ENCODE measurements at places on chromosomes 5 and 9.

- no peak for DNase-seq
These were observed 186.2 kb downstream of the GLIS3 start for GRCh38 chr9:4113711-4114110.

DNA sequence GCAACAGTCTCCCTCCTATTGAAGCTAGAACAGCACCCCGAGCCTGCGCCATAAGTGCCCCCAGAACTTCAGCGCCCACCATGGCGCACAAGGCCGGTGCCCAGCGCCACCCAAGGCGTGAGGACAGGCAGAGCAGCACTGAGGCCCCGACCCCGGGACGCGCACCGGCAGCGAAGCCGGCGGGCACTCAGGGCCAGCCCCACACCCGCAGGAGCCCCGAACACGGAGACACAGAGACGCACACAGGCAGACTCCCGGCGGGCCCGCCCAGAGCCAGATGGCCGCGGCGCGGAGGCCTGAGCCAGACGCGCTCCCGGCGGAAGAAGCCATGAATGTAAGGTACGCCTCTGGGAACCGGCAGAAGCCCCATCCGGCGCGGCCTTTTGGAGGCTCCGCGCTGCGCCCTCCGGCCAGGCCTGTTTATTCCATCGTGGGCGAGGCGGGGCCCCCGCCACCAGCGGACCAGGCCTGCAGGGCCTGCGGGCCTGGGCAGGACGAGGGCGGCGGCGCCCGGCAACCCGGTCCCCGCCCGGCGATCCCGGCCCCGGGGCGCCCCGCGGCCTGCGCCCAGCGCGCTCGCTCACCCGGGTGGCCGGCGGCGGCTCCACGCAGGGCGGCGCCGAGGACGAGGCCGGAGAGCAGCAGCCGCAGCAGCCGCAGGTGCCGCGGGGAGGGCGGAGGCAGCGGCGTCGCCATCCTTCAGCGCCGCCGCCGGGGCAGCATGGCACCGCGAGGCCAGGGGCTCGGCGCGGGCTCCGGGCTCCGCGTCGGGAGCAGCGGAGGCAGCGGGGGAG lies 486 bp downstream of the NPDC1 start:
- DNase-seq: no peak

DNA sequence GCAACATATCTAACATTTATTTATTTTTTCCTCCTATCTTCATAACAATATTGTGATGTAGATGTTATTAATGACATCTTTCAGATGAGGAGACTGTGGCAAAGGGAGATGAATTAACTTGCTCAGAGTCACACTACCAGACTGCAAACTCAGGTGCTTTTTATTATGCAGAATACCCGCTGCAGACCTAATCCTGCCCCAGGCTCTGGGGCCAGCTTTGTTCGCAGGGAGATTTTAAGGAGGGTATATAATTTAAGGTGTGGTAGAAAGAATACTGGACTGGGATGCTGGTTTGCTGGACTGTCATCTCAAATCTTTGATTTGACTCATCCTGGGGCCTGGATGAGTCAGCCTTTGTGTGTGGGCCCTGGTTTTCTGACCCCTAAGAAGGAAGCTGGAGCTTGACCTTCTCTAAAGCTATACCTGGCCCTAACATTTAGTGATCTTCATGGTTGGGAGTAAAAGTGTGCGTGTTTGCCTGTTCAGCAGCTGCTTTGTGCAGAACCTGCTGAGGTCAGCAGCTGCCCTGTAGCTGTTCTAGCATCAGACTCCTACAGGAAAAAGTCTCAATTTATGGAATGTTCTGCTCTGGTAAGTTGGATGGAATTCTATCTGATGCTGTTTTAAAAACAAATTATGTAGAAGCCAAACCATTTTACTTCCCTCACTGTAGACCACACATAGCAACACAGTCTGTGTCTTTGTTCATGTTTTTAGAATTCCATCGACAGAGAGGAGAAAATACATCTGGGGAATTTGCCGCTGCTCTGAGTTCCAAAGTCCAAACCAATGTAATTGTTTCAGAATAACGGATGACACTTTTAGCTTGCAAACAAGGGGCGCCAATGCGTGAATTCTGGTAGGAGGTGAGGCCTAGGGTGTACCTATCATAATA lies 4.5 kb downstream of the SLC36A1 start:
- DNase-seq: no peak

- DNase-seq: no peak
These were observed 739.0 kb downstream of the DTWD2 start for GRCh38 chr5:118249386-118249785.

GRCh38 chr9:37337301-37337890 lies 85.1 kb upstream of the GRHPR start:
- no peak for DNase-seq

- DNase-seq: no peak
These were observed 56.1 kb downstream of the FGF18 start for GRCh38 chr5:171475596-171475995.

GRCh38 chr5:89686081-89686765 lies 723.3 kb downstream of the CETN3 start:
- no peak for DNase-seq

DNA sequence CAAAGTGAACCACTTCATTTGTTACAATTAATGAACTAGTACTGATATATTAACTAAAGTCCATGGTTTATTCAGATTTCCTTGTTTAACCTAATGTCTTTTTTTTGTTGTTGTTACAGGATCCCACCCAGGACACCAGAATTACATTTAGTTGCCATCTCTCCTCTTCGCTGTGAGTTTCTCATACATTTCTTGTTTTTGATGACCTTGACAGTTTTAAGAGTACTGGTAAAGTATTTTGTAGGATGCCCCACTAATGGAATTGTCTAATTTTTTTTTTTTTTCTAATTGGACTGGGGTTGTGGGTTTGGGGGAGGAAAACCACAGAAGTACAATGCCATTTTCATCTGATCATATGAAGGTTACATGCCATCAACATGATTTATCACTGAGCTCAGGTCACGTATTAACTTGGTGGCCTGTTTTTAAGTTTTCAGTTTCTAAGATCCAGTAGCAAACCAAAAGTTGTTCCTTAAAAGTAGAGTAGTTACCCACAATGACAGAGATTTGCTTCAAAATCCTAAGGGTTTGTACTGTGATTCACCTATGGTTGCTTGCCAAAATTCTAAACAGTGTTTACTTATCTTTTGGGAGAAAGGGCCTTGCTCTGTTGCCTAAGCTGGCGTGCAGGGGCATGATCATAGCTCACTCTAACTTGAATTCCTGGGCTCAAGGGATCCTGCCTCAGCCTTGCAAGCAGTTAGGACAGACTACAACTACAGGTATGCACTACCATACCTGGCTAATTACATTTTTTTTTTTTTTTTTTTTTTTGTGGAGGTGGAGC lies 4.5 kb upstream of the OTULIN start:
- DNase-seq: no peak

- no peak for DNase-seq
These were observed 58.5 kb downstream of the ATP10B start for GRCh38 chr5:160793530-160793899.

GRCh38 chr9:136170006-136170901 lies 34.7 kb downstream of the LHX3 start:
- DNase-seq: no peak

DNA sequence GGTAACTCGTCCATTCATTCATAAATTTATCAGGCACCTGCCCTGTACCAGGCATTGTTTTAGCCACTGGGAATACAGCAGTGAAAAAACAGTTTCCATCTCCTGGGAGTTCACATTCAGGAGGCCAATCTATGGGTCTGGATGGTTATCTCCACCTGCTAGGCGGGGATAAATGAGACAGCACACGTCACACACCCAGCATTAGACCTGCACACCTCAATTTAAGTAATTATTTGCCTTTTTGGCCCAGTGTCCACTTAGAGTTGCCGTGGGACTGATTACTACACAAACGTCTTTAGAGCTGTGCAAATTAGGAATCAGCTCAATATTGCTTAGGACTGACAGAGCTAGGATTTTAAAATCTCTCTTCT lies 46.1 kb downstream of the STK10 start:
- no peak for DNase-seq

- peak; percentile 88 for DNase-seq
These were observed at the start of the genes CDC26 and PRPF4 for GRCh38 chr9:113275157-113276131. Gene CDC26 (minus strand): TSS chr9:113275572. CDS start chr9:113272507, 3,065 bp downstream. Gene PRPF4 (plus strand): TSS chr9:113275658. CDS start chr9:113275744, 86 bp downstream.

- DNase-seq: no peak
These were observed 889 bp upstream of the ADAMTS12 start for GRCh38 chr5:33892620-33893137.

GRCh38 chr5:149437391-149438040 lies 58.4 kb upstream of the IL17B start:
- DNase-seq: no peak

DNA sequence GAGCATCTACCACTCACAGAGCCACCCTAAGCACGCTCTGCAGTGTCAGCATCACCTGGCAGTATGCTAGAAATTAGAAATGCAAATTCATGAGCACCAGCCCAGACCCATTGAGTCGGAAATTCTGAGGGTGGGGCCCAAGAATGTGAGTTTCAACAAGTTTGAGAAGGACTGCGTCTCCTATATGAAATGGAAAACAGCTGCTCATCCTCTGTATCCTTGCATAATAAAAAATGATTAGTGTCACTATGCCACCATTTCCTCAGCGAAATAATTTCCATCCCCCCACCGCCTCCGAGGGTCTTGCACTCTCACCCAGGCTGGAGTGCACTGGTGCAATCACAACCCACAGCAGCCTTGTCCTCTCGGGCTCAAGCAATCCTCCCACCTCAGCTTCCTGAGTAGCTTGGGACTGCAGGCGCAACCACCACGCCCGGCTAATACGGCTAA lies 1.3 kb upstream of the IQGAP2 start:
- DNase-seq: no peak

DNA sequence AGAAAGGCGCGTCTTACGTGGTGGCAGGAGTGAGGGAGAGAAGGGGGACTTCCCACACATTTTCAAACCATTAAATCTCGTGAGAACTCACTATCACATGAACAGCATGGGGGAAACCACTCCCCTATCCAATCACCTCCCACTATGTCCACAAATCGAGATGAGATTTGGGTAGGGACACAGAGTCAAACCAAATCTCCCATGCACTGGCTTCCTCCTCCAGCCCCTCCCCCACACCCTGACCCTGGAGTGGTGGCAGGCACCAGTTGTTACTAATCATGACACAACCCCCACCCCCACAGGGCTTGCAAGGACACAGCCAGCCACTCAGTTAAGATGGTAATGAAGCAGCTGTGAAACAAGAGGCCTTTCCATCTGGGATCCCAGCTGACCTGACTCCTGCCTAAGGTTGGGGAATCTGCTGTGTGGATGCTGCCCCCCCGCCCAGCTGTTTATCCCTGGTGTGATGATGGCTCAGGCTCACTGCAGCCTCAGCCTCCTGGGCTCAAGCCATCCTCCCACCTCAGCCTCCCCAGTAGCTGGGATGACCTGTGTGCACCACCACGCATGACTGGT lies 57.1 kb upstream of the FUBP3 start:
- DNase-seq: no peak

DNA sequence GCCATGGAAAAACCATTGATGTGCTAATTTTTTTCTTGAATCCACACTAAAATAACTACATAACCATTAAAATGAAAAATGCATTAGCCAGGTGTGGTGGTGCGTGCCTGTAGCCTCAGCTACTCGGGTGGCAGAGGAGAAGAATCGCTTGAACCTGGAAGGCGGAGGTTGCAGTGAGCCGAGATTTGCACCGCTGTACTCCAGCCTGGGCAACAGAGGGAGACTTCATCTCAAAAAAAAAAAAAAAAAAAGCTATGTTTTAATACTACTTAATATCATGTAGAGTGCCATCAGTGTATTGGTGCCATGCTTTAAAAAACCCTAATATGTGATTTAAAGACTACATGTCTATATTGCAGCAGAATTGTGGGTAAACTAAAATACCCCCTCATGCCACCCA lies 58.9 kb downstream of the NDFIP1 start:
- no peak for DNase-seq

- no peak for DNase-seq
These were observed 149.0 kb downstream of the RANBP17 start for GRCh38 chr5:171010816-171011215.

DNA sequence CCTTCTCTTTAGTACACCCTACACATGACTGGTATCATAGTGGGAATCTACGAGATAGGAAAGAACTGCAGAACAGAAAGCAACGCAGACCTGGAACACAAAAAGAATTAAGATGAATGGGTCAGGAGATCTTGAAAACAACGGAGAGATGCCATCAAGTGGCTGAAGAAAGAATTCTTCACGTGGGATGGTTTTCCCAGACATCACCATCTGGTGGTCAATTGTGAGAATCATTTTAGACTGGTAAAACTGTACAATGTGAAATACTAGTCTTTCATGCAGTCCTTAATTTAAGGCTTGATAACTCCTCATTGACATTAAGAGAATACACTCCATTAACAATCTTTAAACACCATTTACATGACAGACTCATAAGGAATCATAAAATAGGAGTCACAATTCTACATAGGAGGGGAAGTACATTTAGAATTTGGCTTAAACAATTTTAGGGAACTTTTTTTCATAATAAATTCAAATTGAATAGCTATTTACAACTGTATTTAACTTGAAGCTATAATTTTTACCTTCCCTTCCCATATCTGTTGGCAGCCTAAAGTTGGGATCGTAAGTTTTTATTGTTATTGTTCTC lies 128.4 kb upstream of the TRPM3 start:
- no peak for DNase-seq

DNA sequence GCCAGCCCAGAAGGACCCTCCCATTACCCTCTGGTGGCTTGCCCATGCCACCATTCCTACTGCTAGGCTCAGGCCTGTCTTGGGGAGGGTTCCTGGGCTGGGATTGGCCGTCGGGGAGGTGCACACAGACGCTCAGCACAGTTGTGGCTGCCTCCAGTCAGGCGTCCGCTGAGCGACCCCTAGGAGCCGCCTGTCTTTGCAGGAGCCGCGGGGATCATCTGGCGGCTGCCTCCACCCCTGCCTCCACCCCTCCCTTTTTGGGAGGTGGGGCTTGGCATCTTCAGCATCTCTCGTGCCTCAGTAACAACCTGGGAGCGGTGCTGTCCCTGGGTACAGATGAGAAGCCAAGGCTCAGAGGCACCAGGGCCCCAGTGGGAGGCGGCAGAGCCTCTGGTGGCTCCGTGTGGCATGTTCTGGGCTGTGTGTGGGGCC lies 39.6 kb downstream of the RXRA start:
- DNase-seq: no peak

DNA sequence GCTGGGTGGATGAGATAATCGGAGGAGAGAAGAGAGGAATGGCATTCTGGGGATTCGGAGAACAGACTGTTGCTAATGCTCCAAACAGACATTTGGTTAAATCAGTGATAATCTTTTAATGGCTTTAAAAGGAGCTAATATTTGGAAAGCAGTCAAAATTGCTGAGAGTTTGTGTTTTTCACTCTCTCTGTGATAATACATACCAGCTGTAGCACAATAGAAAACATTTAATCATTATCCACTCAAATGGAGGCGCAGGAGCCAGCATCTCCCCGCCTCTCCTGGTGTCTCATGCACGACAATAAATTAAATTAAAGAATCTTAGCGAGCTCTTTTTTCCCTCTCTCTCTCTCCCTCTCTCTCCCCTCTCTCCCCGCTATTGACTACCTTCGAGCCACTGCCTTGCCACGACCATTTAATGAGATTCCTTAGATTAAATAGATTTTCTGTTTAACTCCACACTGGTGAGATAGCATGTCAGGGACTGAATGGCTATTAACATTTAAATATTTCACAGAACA lies 268.6 kb upstream of the MVB12B start:
- no peak for DNase-seq

Measured in stimulated activated CD8-positive, alpha-beta memory T cell treated with anti-CD3 and anti-CD28 coated beads, Interleukin-4, amount 100 ng/mL, for 1 hour (primary cell).